Karpas-422 (cell line): ENCODE measurements at places on chromosomes 6 and 20.

DNA sequence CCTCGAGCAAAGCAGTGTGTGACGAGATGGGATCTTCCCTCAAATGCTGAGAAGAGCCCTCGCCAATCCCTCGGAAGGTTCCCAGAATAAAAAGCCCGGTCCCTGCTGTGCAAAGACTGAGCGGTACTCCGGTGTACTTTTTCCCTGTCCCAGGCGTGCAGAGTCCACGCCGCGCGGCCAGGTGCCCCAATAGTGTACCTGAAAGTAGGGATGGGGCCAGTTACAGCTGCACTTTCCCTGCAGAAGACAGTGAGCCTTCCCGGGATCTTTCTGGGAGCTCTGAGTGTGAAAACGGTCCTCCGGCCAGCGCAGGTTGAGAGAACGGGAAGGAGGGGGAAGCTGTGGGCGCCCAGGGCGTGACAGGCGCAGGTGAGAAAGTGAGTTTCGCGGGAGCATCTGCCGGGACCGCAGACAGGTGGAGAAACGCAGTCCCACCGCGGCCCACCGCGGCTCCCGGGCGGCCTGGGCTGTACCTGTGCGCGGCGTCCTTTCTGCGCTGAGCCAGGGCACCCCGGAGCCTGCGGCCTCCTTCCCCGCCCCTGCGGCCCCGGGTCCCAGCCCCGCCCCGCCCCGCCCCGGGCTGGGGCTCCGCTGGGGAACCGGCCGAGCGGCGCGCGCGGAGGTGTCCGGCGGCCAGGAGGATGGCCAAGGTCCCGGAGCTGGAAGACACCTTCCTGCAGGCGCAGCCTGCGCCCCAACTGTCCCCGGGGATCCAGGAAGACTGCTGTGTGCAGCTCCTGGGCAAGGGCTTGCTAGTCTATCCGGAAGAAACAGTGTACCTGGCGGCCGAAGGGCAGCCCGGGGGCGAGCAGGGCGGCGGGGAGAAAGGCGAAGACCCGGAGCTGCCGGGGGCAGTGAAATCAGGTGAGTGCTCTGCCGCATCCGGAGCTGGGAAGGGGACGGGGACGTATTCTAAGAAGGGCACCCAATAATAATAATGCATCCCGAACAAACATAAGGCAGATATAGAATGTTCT is at the start of gene RFX6:
Gene RFX6 (plus strand): TSS at position 608 of the 977 bp plus-strand sequence. CDS start 34 bp downstream, at position 642.
- DNase-seq: no peak

GRCh38 chr6:152184917-152185574 is 377.6 kb downstream of the ESR1 start:
- no peak for DNase-seq

DNA sequence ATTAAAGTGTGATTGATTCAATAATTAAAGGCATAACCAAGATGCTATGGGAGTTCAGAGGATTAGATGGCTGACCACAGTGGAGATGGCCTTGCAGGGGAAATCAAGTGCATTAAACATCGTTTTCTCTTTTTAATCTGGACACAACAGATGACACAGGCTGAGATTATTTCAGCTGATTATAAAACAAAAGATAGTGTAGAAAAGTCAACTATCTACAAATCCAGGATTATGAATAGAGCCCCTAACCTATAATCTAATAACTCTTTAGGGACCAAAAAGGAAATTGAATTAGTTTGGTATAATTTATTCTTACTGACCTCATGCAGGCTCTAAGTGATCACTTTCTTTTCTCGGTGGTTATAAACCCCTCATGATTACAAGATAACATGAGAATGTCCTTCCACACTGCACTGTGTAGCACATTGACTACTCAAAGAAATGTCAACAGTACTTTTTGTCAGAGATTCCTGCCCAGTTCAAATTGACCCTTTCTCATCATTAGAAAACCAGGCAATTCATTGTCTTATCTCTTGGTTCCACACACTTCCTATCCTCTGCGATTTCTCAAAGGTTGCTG is 122.1 kb downstream of the PKHD1 start:
- no peak for DNase-seq

- DNase-seq: no peak
Measured at GRCh38 chr6:43773980-43774775, 4.2 kb downstream of the VEGFA start.
